Activated naive CD8-positive, alpha-beta T cell treated with anti-CD3 and anti-CD28 coated beads, Interleukin-2, amount 50 U/mL, for 24 hours (primary cell): ENCODE measurements at places on chromosomes 16 and 17.

DNA sequence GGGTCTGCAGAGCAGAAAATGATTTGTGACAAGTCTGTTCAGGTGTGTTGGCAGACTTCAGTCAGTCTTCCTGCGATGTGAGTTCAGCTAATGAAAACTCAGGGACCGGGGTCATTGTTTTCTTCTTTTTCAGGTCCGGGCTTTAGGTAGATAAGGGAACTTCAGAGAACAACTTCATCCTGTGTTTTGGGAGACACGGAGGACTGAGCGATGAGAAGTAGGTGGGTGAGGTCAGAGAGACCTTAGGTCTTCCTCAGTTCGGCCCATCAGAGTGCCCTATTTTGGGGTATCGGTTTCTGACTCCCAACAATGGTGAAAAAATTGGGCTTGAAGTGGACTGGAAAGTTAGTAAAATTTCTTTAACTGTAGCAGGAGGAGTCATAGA, 88.9 kb upstream of the ATF7IP2 start:
- H3K27me3 ChIP-seq = no peaks in the 10 kb centered on the region
- H3K4me1 ChIP-seq = peaks cover 10% of the 10 kb centered on the region
- peak overlapping the region; percentile 70 for H3K27ac ChIP-seq
- no peak for DNase-seq
- H3K4me3 ChIP-seq = no peak overlapping the region
- peaks cover 2% of the 10 kb centered on the region for H3K36me3 ChIP-seq

- H3K4me1 ChIP-seq = peaks cover 25% of the 10 kb centered on the region
- H3K4me3 ChIP-seq = peak overlapping the region; percentile 95
- peaks cover 5% of the 10 kb centered on the region for H3K36me3 ChIP-seq
- H3K27ac ChIP-seq = peak overlapping the region; percentile 95
These were observed 1.0 kb upstream of the ALG1 start for GRCh38 chr16:5070431-5071186.

- H3K4me1 ChIP-seq = no peaks in the 10 kb centered on the region
- no peak overlapping the region for H3K27ac ChIP-seq
- no peaks in the 10 kb centered on the region for H3K27me3 ChIP-seq
- no peaks in the 10 kb centered on the region for H3K36me3 ChIP-seq
- peak; percentile 66 for DNase-seq
These were observed 43.6 kb downstream of the NOS2 start for GRCh38 chr17:27756467-27757371.

- no peak for DNase-seq
- peaks cover 28% of the 10 kb centered on the region for H3K27me3 ChIP-seq
- no peaks in the 10 kb centered on the region for H3K4me1 ChIP-seq
- no peaks in the 10 kb centered on the region for H3K36me3 ChIP-seq
- no peak overlapping the region for H3K4me3 ChIP-seq
These were observed 31.1 kb downstream of the ADAMTS18 start for GRCh38 chr16:77403732-77404131.

DNA sequence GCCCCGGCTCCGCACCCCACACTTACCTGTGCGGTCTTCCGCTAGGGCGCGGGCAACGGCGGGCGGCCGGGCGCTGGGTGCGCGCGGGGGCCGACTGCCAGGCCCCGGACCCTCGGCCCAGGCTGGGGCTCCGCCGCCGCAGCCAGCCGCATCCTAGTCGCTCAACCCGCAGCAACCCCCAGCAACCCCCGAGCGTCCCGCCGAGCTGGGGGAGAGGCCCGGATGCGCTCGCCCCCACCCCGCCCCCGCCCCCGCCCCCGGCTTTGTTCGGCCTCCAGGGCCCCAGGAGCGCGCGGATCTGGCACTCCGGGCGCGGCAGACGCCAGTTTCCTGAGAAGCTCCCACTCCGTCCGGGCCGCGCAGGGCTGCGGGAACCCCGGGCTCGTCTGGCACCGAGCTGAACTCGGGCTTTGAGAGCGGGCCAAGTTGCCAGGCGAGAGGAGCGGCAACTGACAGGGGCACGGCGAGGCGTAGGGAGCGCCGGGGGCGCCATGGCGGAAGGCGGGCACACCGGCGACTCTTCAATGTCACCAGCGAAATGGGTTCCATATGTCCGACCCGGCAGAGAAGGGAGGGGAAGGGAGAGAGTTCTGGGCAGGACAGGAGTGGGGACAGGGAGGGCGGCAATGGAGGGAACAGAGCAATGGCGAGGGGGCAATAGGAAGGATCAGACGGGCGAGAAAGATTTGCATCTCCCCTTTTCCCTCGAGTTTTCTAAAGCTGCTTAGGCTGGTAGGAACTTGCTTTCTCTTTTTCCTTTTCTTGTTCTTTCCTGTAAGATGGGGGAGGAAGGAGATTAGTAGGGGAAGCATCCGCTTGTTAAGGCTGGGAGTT, 13.7 kb downstream of the HOXB4 start:
- no peak overlapping the region for H3K4me3 ChIP-seq
- H3K36me3 ChIP-seq = no peaks in the 10 kb centered on the region
- H3K4me1 ChIP-seq = peaks cover 4% of the 10 kb centered on the region
- no peak overlapping the region for H3K27ac ChIP-seq

GRCh38 chr17:29575511-29576213, 7.2 kb downstream of the TP53I13 start:
- no peak overlapping the region for H3K4me3 ChIP-seq
- no peak overlapping the region for H3K27ac ChIP-seq
- peaks cover 28% of the 10 kb centered on the region for H3K36me3 ChIP-seq
- no peak for DNase-seq
- peaks cover 16% of the 10 kb centered on the region for H3K4me1 ChIP-seq

- H3K27ac ChIP-seq = no peak overlapping the region
- no peaks in the 10 kb centered on the region for H3K4me1 ChIP-seq
- no peaks in the 10 kb centered on the region for H3K27me3 ChIP-seq
- H3K36me3 ChIP-seq = no peaks in the 10 kb centered on the region
These were observed 25.6 kb downstream of the TPSG1 start for GRCh38 chr16:1199347-1200013.

GRCh38 chr17:77995146-77995852, 36.8 kb downstream of the TNRC6C start:
- H3K27me3 ChIP-seq = no peaks in the 10 kb centered on the region
- H3K4me1 ChIP-seq = peaks cover 51% of the 10 kb centered on the region
- peak overlapping the region; percentile 1 for H3K27ac ChIP-seq
- H3K36me3 ChIP-seq = no peaks in the 10 kb centered on the region
- H3K4me3 ChIP-seq = no peak overlapping the region
- peak; percentile 25 for DNase-seq

GRCh38 chr17:35841505-35841904, 27.2 kb downstream of the HEATR9 start:
- H3K4me1 ChIP-seq = peaks cover 6% of the 10 kb centered on the region
- peaks cover 56% of the 10 kb centered on the region for H3K36me3 ChIP-seq
- no peak for DNase-seq
- H3K27me3 ChIP-seq = no peaks in the 10 kb centered on the region
- H3K4me3 ChIP-seq = no peak overlapping the region

DNA sequence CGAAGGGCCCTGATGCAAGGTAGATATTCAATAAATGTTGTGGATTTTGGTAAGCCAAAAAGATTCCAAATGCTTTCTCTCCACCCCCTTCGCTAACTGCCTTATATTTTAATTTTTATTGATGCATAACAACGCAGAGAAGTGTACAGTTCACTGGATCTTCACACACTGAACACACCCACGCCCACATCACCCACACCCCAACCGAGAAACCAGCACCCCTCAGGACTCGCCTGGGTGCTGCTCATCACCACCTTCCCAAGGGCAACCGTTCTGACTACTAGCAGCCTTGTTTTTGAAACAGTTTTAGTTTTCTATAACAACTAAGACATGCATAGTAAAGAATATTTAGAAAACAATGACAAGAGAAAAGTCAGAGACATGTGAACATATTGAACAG, 9.1 kb upstream of the PLCG2 start:
- no peak overlapping the region for H3K27ac ChIP-seq
- H3K4me3 ChIP-seq = no peak overlapping the region
- H3K27me3 ChIP-seq = no peaks in the 10 kb centered on the region
- no peaks in the 10 kb centered on the region for H3K36me3 ChIP-seq
- peaks cover 5% of the 10 kb centered on the region for H3K4me1 ChIP-seq
- DNase-seq = no peak

- peak overlapping the region; percentile 82 for H3K27ac ChIP-seq
- H3K4me1 ChIP-seq = peaks cover 61% of the 10 kb centered on the region
- no peaks in the 10 kb centered on the region for H3K27me3 ChIP-seq
- no peak for DNase-seq
These were observed 15.2 kb downstream of the PRKCA start for GRCh38 chr17:66317629-66318028.

- no peaks in the 10 kb centered on the region for H3K36me3 ChIP-seq
- H3K4me3 ChIP-seq = no peak overlapping the region
- no peak for DNase-seq
- no peaks in the 10 kb centered on the region for H3K4me1 ChIP-seq
These were observed 43.1 kb upstream of the DLX4 start for GRCh38 chr17:49925921-49926320.

DNA sequence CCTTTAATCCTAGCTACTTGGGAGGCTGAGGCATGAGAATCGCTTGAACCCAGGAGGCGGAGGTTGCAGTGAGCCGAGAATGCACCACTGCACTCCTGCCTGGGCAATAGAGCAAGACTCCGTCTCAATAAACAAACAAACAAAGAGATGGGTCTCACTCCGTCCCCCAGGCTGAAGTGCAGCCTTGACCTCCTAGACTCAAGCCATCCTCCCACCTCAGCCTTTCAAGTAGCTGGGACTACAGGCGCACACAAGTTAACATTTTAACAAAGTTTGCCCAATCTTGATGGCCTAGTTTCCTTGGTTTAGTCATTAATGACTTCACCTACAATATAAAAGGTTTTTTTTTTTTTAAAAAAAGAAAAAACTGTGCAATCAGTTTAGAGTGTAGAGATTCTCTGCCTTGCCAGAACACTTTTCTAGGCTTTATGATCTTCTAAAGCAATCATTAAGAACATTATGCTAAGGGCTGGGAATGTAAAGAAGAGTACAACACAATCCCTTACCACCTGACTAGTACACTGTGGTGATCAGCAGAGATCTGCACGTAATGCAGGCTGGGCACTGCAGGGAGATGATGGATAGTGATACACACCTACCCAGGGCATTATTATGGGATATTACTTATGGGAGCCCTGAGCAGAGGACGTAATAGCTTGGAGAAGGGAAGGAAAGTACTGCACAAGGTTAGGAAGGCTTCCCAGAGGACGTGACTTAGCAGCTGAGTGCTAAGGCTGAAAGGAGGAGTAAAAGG, 6.9 kb downstream of the GOT2 start:
- no peaks in the 10 kb centered on the region for H3K27me3 ChIP-seq
- H3K27ac ChIP-seq = no peak overlapping the region
- peaks cover 25% of the 10 kb centered on the region for H3K36me3 ChIP-seq
- H3K4me1 ChIP-seq = peaks cover 24% of the 10 kb centered on the region

DNA sequence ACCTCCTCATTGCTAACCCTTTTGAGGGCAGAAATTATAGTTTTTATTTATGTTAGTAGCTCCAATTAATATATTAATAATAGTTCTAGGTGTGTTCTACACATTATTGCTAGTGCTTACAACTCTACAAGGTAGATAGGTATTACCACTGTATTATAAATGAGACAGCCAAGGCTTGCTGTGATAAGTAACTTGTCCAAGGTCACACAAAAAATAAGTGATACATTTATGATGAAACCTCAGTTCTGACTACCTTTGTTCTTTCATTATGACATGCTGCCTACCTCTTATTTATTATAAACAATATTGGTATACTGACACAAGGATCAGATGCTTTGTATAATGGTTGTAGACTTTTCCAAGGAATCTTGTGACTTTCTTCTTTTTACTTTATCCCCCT, 41.2 kb downstream of the NFAT5 start:
- H3K27ac ChIP-seq = peak overlapping the region; percentile 74
- no peak for DNase-seq
- H3K4me3 ChIP-seq = peak overlapping the region; percentile 29
- H3K4me1 ChIP-seq = peaks cover 43% of the 10 kb centered on the region
- peaks cover 18% of the 10 kb centered on the region for H3K36me3 ChIP-seq
- no peaks in the 10 kb centered on the region for H3K27me3 ChIP-seq

- no peaks in the 10 kb centered on the region for H3K4me1 ChIP-seq
- no peaks in the 10 kb centered on the region for H3K36me3 ChIP-seq
- H3K27ac ChIP-seq = no peak overlapping the region
- no peaks in the 10 kb centered on the region for H3K27me3 ChIP-seq
- H3K4me3 ChIP-seq = no peak overlapping the region
These were observed 5.8 kb upstream of the MYADML2 start for GRCh38 chr17:81952792-81953228.

DNA sequence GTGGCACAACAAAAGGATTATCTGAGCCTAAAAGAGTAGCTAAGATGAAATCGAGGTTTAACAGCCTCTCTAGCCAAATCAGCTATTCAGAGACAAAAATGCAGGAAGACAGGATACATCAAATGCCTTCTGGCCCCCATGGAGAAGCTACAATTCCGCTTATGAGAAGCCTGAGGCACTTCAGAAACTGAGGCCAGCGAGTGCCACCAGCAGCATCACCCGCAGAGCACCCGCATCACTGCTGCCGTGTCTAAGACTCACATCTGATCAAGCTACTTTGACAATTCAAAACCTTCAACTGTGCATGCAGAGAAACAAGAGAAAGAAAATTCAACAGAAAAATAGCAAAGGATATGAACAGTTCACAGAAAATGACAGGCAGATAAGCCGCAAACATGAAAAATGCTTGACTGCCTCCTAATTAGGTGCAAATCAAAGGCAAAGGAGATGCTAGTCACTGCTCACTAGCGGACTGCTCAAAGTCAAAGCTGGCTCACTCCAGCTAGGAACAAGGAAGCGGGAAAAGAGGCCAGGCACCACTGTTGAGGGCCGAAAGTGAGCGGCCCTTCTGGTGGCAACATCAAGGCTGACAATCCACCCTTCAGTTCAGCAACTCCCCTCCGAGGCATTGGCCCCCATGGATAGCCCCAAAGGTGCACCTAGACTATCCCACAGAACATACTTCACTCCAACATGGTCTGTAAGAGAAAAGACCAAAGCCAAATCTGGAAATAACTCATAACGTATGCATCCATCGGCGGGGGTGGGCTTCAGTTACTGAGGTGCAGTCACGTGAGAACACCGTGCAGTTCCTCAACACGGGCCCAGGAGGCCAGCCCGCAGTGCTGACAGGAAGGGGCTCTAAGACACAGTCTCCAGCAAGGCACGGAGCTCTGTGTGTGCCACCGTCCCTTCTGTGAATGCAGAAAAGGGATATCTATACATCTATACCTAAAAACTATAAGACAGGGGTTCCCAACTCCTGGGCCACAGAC, 12.0 kb downstream of the MTHFSD start:
- peaks cover 2% of the 10 kb centered on the region for H3K4me1 ChIP-seq
- no peak for DNase-seq
- H3K4me3 ChIP-seq = no peak overlapping the region
- no peaks in the 10 kb centered on the region for H3K27me3 ChIP-seq
